Activated naive CD8-positive, alpha-beta T cell treated with anti-CD3 and anti-CD28 coated beads, Interleukin-2, amount 50 U/mL, for 16 hours (primary cell): ENCODE measurements at places on chromosomes 6 and 20.

DNA sequence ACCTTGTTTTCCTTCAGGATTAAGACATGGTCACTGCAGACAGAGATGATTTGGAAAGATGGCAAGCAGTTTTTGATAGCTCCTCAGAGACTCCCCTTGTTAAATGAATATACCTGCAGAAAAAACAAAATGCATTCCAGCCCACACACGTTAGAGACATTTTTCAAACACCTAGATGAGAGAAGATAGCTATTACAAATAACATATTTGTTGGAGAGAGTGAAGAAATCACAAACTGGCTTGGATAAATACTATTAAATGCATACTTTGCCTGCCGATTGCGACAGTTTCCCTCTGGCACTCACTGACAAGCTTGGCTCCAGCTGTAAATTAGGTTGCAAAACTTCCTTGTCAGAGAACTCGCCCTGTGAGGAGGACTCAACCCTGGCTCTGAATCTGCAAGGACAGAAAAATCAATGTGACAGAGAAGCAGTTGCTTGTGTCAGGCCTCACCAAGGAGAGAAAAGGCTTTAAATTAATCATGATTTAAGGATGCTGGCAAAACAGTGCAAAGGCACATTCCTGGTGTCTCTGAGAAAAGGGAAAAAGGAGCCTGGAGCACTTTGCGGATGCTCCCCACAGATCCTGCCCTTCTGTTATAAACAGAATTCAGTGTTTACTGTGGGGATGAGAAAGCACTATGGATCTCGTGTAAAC is 423.7 kb upstream of the MARCKS start:
- no peak for DNase-seq

DNA sequence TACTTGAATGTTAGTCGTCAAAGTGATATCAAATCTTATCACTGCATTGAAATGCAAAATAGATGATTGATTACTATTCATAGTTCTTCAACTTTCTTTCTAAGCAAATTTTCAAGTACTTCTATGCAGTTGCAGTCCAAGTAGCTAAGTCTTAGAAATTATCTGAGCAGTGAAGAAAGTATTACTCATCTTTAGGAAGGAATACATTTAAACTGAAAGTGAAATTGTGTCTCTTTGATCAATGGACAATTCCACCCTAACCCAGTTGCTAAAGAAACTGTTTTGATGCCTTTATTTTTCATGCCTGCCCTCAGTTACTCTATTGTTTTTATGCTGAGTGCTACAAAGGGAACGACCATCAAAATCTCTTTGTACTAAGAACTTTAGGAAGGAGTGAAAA is 337.4 kb downstream of the GRIK2 start:
- no peak for DNase-seq

GRCh38 chr20:10033905-10034650 is 709 bp upstream of the ANKEF1 start:
- no peak for DNase-seq

DNA sequence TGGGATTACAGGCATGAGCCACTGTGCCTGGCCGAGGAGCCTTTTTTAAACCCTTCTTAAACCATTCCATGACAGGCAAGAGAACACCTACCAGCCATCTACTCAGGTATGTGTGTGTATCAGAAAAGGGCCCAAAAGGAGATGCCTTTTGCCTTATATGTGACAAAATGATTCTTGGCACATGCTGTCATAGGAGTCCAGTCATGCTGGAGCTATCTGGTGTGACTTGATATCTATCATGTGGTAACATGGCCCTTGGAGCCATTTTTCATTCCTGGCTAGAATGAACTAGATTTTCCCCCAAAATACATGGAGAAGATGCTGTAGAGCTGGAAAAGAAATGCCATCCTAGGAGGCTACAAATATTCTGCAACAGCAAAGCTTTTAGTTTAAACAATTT is 129.1 kb downstream of the DST start:
- no peak for DNase-seq

- DNase-seq = no peak
These were observed 912 bp upstream of the DIDO1 start for GRCh38 chr20:62927128-62927705.

DNA sequence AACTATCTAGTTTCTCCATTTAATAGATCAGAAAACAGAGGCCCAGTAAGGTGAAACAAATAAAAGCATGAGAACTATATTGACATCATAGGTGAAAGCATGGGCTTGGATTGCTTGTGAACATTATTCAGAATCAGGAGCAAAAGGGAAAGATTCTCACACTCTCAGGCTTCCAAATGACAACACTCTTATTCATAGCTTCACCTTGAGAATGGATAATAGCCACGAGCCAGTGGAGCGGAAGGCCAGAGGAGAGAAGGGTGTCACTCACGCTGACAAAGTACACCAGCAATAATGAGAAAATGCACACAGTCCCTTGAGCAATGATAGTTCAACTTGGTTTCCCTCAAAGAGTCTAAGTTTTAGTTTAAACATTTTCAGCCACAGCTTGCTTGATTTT is 339.0 kb downstream of the TPBG start:
- no peak for DNase-seq

- DNase-seq = no peak
These were observed 6.7 kb upstream of the ATRN start for GRCh38 chr20:3464166-3464565.

DNA sequence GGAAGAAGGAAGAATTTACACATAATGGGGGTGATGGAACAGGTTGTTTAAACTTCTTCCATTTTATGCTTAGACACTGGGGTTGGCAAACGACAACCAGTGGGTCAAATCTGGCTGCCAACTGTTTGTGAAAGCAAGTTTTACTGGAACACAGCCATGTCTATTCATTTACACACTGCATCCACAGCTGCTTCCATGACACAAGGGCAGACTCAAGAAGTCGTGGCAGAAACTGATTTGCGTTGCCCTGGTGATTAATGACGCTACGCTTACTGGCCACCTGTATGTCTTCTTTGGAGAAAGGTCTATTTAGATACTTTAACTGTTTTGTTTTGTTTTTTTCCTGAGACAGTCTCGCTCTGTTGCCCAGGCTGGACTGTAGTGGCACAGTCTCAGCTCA is 19.0 kb downstream of the CTCFL start:
- DNase-seq = no peak

- DNase-seq = no peak
These were observed 24.4 kb downstream of the ARG1 start for GRCh38 chr6:131597446-131597845.

- no peak for DNase-seq
These were observed 1.1 kb upstream of the BAK1 start for GRCh38 chr6:33581186-33581585.

GRCh38 chr6:26354162-26354561 is 10.8 kb upstream of the BTN3A2 start:
- DNase-seq = no peak

GRCh38 chr20:11159728-11160127 is 485.9 kb upstream of the JAG1 start:
- no peak for DNase-seq

DNA sequence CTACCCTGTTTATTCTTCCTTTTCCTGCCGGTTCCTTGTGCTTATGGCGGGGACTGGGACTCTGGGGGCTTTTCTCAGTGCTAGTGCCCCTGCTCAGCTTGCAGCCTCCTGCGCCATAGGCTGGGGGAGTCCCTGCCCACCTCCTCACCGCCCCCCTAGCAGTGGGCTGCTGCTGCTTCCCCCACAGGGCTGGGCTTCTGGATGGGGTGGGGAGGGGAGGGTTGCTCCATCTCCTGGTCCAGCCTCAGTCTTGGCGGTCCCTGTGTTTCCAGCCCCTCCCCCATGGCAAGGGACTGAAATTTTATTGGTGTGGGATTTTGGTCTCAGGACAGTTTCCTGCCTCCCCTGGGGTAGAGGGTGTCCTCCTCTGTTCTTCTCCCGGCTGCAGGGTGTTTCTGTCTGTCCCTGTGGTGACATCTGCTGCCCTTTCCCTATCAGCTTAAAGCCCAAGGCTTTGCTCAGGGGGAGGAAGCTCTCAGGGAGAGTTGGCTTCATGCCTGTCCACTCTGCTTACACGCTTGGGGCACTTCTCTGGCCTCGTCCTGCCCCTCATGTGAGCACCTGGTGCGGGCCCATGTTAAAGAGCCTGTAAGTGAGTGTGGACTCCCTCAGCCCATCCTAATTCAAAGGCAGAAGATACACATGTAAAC is 100.6 kb downstream of the HIVEP1 start:
- DNase-seq = no peak

DNA sequence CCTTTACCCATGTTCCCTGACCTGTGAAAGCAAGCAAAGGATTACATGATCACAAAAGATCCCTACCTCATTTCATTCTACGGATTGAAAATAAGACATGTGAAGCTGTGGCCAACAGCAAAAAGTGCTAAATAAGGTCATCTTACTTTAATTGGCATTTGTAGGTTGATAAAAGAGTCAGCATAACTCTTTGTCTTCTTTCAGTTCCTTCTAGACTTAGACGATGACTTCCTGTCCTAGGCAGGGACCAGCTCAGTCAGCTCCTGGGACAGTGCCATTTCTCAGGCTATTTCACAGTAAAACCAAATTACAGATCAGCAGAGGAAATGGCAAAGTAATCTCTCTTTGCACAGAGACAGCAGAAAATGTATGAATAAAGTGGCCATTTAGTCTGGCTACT is 480.7 kb downstream of the RFPL4B start:
- DNase-seq = no peak

DNA sequence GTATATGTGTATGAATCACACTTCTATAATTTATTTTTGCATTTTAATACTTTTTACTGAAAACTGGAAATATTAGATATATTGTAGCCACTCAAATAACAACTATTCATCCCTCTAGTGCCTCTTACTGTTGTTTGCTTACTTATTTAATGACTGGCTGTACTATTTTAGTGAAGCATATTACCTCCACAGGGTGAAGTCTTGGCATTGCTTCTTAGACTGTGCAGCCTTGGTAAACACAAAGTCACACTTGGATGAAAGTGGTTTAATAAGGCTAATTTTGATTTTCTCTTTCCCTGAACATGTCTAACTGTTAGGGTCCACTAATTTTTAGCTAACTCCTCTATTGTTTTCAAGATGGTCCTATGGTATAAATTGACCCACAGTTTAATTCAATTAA is 1043.2 kb upstream of the ADGRB3 start:
- DNase-seq = no peak

DNA sequence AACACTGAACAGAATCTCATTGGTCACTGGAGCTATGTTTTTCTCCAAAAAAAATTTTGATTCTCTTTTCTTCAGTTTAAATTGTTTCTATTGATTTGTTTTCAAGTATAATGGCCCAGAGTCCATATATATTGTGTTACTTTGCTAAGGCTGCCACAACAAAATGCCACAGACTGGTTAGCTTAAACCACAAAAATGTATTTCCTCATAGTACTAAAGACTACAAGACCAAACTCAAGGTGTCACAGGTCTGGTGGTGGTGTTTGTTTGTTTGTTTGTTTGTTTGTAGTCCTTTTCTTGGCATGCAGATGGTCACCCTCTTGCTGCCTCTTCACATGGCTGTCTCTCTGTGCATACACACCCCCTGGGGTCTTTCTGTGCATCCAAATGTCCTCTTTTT is 34.0 kb downstream of the BMP5 start:
- no peak for DNase-seq

- DNase-seq = no peak
These were observed 181.0 kb downstream of the ZFP64 start for GRCh38 chr20:52010541-52010940.

DNA sequence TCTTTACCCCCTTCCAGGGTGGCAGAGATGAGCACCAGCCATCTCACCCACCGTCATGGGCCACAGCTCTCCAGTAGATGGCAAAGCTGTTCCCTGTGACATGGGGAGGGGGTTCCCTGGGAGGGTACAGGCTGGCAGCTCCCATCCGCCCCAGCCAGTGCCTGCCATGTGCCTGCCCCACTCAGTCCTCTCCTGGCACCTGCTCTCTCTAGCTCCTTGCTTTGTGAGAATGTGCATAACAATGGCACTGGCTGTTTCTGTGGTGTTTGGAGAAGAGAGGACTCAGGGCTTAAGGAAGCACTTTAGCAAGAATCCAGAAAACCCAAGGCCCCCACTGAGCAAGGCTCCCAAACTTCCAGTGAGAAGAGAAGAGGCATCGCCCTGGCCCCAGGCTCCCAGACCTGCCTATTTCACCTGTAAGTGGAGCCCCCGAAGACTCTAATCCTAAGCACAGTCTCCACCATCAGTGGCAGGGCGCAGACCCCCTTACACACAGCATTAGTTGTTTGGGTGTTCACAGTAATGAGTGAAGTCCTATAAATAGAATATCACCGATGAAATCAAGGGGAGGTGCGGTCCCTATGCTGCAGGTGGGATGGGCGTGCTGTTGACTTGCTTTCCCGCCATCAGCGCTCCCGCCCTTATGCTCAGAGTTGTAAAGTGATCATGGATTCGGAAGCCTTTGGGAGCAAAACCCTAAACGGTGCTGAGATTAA is 110.2 kb downstream of the AGPAT4 start:
- no peak for DNase-seq

DNA sequence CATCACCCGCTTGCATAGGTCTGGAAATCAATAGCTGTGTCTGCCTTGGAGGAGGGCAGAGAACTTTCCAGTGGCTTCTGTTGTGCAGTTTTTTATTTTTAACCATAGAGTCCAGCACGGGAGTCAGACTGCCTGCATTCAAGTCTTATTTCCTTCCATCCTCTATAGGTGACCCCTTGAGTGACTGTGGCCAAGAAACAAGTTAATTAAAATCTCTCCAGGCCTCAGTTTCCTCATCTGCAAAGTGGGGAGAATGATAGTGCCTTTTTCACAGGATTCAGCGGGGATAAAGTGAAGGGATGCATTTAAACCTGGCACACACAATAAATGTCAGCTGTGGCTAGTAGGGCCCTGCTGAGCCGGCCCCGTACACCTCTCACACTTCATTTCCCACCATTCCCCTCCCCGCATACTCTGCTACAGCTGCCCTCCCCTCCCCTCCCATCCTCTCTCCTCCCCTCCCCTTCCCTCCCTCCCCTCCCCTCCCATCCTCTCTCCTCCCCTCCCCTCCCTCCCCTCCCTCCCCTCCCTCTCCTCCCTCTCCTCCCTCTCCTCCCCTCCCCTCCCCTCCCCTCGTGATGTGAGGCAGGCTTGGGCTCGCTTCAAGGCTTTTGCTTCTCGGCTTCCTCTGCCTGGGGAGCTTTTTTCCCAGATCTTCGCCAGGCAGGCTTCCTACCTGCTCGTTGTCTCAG is 150.5 kb downstream of the TFAP2C start:
- DNase-seq = no peak

DNA sequence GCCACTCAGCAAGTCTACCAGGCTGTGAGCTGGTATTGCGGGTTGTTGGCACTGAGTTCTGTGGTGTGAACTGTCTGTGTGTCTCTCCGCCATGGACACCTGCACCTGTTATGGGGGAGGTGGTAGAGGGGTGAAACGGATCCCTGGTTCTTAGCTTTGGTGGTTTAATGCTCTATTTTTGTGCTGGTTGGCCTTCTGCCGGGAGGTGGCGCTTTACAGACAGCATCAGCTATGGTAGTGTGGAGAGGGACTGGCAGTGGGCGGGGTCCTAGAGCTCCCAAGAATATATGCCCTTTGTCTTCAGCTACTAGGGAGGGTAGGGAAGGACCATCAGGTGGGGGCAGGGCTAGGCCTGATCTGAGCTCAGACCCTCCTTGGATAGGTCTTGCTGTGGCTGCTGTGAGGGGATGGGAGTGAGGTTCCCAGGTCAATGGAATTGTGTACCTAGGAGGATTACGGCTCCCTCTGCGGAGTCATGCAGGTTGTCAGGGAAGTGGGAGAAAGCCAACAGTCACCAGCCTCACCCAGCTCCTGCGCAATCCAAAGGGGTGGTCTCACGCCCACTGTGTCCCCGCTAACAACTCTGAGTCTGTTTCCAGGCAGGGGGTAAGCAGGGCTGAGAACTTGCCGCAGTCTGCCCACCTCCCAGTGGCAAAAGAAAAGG is 154.3 kb downstream of the CCDC170 start:
- no peak for DNase-seq
